ENCODE measurements at places on chromosomes 2 and 18.
A peak's percentile ranks its signal among the peaks of the same experiment; 100 is the strongest.

GRCh38 chr2:176129813-176130146 lies 275 bp downstream of the HOXD8 start:
- no peak for DNase-seq

DNA sequence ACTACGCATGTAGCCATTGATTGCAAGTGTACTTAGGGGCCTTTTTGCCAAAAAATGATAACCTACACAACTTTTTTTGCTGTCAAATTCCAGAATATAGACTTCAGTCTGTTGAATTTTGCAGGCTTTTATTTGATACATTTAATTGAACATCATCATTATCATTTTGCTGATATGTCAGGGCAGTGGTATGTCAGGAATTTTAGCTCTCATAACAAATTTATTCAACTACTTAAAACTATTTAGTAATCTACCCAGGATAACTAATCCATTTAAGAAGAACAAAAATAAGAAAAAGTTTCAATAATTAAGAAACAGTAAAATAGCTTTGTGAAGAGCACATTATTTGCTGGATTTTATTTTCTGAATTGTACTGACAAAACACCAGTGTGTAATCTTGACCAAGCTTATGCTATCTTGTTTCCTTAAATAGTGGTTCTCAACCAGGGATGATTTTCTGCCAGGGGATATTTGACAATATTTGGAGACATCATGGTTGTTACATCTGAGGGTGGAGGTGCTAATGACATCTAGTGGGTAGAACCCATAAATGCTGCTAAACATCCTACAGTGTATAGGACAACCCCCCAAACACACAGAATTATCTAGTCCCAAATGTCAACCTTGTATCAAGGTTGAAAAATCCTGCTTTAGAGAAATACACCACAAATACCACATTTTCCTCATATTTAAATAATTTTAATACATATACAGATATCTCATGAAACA lies 12.1 kb upstream of the TTN start:
- DNase-seq = no peak

- DNase-seq = no peak
These were observed 15.9 kb downstream of the EIPR1 start for GRCh38 chr2:3361518-3362389.

- no peak for DNase-seq
These were observed 13.0 kb downstream of the VIL1 start for GRCh38 chr2:218431878-218432277.

DNA sequence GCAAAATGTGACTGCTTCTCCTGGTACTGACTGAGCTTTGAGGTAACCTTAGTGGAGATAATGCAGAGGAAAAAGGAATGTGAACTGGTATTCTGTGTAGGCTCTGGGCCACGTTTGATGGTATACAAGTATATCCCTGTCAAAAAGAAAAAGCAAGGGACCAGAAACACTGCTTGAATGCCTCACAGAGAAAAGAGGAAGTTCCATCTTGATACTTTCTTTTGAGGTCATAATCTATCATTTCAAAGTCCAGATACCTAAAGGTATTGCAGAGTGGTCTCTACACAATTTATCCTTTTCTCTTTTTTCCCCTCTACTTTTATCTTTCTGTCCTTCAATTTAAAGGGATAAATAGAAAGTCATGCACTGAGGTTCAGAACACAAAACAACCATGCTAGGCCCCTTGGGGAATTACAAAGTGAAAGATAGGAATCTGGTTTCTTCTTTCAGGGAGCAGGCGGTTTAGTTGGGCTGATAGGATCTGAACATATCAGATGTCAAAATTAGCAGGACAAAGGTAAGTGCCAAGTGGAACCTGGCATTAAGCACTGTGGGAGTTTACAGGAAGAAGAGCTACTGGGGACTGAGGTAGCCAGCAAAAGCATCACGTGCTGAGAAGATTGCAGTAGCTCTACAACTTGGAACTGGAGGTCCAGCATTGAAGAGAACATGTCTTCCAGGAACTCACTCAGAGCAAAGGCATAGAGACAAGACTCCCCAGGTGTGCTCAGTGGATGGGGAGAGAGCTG lies 121.2 kb downstream of the LYPD6 start:
- no peak for DNase-seq

- DNase-seq = no peak
These were observed 58.4 kb downstream of the PARD6G start for GRCh38 chr18:80188643-80189530.

- DNase-seq = no peak
These were observed 30.5 kb downstream of the DNMT3A start for GRCh38 chr2:25310965-25311864.

DNA sequence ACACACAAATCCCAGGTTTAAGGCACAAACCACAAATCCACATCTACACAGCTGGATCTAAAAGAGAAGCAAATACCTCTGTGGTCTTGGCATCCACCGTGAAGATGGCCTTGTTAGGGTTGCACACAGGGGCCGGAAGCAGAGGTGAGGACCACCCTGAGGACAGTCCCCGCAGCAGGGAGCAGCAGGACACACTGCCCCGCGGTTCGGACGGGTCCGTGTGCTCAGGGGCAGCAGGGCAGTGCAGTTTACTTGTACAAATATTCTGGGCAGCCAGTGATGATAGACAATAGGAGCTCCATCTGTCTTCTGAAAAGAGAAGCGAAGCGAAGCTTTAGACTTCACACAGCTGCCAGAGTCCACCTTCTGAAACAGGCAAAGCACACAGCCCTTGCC lies 8.8 kb downstream of the PASK start:
- no peak for DNase-seq

DNA sequence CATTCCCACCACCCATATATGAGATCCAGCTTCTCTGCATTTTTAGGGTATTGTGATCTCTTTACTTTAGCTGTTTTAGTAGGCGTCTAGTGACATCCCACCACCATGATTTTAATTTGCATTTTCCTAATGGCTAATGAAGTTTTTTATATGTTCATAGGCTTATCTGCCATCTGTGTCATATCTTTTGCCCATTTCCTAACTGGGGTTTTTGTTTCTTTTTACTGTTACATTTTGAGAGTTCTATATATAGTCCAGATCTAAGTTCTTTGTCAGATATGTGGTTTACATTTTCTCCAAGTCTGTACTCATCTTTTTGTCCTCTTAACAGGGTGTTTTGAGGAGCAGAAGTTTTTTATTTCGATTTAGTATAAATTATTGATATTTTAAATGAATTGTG lies 39.6 kb downstream of the PTPN2 start:
- DNase-seq = no peak

- no peak for DNase-seq
These were observed 7.3 kb downstream of the SRSF7 start for GRCh38 chr2:38743672-38744398.

DNA sequence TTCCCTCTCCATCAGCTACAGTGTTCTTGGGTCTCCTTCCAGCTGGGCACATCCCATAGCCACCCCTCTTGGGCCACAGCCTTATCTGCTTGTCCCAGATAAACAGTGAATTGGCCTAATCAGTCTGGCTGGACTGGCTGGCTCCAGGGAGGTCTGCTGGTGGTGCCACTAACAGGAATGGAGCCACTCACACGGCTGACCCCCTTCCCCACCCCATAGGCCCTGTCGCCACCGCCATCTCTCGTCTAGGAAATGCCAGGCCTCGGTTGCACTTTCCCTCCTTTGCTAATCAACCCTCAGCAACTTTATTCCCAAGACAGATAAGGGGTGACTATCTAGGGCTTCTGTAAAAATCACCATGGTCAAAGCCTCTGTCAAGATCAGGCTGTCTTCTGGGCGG lies 23.0 kb upstream of the TNP1 start:
- no peak for DNase-seq

DNA sequence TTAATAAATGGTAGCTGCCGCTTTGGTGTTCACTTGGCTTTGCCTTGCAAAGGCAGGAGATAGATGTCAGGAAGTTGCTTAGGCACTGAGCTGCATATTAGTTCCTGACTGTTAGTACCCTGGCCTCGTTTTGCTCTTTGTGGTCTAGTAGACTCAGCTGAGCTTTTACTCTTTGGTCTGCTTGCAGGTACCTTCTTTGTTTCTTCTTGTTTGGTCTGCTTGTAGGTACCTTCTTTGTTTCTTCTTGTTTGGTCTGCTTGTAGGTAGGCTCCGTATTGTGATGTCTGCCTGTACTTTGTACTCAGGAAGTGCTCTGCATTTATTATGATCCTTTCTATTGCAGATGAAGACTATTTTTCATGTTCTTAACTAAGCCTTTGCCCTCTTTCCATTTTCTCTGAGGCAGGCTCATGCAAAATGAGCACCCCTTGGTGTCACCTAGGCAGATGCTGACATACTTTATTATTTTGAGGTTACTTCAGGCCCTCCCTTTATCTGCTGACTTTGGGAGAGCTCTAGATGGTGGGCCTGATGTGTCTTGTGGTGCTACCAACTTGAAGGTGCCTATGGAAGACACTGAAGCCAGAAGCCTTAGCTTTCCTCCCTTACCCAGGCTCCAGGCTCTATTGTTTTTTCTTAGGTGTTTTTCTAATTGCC lies 6.0 kb downstream of the RPIA start:
- no peak for DNase-seq

DNA sequence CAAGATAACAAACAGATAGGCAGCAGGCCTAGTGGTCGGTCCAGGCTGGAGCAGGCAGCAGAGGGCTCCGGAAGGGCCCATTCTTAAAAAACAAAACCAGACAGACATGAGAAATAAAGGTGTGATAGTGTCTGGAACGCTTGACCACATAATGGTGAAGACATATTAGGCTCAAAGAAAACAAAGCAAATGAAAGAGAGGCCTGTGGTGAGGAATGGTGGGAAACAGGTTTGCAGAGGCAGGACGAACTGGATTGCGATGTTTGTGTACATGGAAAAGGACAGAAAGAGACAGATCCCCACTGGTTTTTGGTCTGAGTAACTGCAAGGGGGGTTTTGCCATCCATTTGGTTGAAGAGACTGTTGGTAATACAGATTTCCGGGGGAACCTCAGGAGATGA lies 19.9 kb downstream of the QPCT start:
- DNase-seq = no peak

GRCh38 chr2:239892441-239893235 lies 132.5 kb downstream of the NDUFA10 start:
- no peak for DNase-seq

GRCh38 chr2:130341562-130342019 lies 1.1 kb upstream of the IMP4 start:
- DNase-seq = no peak

GRCh38 chr2:114406347-114406746 lies 36.1 kb upstream of the DPP10 start:
- DNase-seq = no peak

GRCh38 chr2:31312898-31313297 lies 78.9 kb downstream of the EHD3 start:
- peak; percentile 36 for DNase-seq

DNA sequence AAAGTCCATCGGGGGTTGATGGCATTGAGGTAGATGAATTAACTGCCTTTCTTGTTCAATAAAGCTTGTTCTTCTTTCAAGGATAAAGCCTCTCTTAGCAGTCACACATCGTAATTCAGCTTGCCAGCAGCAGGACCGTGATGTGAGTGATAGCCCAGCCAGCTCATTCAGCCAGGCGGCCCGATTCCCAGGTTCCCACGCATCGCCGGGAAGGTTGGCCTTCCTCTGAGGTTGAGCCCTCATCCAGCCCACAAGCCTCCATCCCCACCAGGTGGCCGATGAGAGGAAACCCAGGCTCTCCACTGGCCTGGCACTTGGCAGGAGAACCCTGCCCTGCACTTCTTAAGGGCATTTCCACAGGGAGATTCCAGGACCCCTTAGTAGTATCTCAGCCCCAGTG lies 4.7 kb downstream of the AGAP1 start:
- DNase-seq = no peak

Measured in fibroblast of skin of left quadriceps (primary cell).